ENCODE measurements at places on chromosomes 13 and 19.

GRCh38 chr13:99421271-99421670 is 80.0 kb upstream of the TM9SF2 start:
- no peak for DNase-seq

DNA sequence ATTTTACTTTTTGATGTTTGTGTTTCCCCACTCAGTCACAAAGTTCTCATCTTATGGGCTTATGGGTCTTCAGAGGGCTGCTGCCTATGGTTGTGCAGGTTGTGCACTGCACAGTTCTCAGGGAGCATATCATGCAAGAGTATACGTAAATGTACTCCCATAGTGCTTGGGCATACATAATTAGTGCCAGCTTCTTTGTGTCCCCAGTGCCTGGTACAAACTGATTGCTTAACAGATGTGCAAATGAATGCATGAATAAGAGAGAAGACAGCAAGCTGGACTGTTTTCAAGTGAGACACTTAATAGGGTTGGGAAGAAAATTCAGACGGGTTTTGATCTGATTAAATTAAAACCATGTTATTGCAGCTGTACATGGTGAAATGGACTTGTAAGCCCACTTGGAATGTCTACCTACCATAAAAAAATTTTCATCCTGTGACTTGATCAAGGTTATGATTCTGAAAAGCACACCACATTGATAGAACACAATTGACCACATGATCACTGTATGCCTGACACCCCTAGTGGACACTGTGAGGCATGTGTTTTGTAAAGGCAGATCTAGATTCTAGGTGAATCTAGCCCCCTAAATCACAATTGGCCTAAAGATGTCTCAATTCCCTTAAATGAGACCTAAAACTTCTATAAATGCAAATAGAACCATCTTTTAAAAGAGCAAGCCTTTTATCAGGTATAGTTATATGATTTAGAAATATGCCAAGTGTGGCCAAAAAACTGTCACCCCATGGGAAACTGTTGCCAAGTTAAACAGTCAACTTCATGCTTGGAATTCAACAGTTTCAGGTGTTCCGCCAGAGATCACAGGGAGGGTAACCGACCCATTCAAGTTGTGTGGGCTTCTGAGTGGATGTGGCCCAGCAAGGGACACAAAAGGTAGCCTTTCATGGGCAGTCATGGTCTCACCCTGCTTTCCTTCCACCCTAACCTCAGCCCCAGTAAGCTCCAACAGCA is 27.9 kb downstream of the FAM124A start:
- no peak for DNase-seq

GRCh38 chr19:40990972-40991381 is at the start of gene CYP2B6:
Gene CYP2B6 (plus strand): TSS chr19:40991282. CDS start chr19:40991306, 24 bp downstream.
- no peak for DNase-seq

- no peak for DNase-seq
Observed at GRCh38 chr19:15247107-15248014, 15.1 kb upstream of the EPHX3 start.

GRCh38 chr13:33194820-33195692 is 90.5 kb downstream of the STARD13 start:
- DNase-seq = no peak

DNA sequence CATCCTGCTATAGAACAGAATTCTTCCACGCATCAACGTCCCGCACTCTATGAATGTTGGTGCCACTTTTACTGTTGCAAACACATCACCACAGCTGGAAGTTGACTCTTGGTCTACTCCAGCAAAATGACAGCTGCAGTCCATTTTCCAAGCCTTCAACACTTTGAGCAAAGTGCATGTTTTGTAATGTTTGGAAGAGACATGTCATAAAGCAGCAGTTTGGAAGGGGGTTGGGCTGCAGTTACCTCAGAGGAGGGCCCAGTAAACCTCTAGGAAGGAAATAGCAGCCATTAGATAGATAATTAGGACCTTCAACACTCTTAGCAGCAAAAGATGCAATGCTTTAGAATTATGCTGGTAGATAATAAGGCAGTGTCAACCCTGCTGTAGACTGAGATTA is 323.6 kb downstream of the TDRD3 start:
- no peak for DNase-seq

- DNase-seq = peak; percentile 54
Observed at GRCh38 chr13:67100730-67101129, 129.4 kb downstream of the PCDH9 start.

- DNase-seq = no peak
Observed at GRCh38 chr13:43364210-43365038, 341.0 kb downstream of the DNAJC15 start.

- DNase-seq = peak; percentile 65
Observed at GRCh38 chr19:47444388-47444821, 25.1 kb upstream of the MEIS3 start.

- DNase-seq = no peak
Observed at GRCh38 chr19:14412996-14413692, 6.0 kb downstream of the DDX39A start.

GRCh38 chr19:41535029-41535622 is 40.8 kb upstream of the CEACAM21 start:
- DNase-seq = no peak

DNA sequence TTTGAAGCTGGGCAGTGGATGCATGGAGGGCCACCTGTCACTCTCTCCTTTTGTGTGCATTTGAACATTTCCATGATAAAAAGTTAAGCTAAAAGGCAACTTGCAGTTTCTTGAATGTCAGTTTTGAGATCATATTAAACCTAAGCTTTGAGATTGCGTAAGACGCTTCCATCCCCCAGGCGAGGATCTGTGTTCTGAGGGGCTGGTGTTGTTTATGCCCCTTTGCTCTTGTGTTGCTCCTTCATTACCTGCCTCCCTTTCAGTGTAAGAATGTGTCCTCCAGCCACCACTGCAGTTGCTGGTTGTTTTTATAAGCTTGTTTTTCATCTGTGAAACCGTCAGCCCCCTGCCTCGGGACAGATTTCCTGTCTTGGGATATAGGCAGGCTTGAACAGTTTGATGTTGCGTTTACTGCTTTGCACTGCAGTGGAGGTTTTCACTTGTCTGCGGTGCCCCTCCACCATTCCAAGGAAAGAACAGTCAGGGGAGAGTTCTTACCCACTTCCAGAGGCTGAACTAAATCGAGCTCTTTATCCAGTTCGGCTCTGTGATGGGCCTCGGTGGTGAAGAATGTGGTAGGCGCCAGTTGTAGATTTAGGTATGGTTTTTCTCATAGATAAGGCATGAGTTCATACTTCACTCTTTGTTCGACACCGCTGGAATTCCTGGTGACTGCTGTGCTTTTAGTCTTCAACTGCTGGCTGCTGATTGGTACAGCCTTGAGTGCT is 96.8 kb downstream of the ARHGEF7 start:
- DNase-seq = no peak

DNA sequence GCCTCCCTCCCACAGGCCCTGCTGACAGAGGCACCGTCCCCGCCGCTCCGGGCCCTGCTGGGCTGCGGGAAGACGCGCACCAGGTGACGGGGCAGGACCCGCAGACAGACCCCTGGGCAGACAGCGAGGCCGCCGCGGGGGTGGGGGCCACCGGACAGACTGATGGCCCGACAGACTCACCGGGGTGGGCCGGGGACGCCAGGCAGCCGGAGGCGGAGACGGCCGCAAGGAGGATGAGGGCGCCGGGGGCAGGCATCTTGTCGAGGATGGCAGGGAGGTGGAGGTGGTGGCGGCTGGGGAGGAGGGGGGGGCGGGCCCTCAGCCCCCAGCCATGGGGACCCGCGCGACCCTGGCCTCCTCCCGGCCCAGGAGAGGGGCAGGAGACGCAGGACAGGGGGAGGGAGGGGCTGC is 309 bp downstream of the LMTK3 start:
- no peak for DNase-seq

DNA sequence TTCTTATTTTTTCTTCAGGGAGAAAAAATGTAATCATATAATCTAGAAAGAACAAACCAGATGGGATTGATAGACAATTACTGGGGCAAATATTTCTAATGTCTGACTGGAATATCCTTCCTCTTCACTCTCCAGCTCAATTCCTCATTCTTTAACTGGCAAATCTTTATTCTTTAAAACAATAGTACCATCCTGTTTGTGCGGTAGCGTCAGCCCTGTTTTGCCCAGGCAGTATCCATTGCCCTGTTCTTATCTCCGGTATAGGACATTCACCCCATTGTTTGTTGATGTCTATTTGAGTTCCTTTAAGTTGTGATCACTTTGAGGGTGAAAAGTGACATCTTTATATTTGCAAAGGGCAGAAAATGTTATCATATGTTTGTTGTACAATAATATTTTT is 185.4 kb downstream of the POSTN start:
- no peak for DNase-seq

- DNase-seq = no peak
Observed at GRCh38 chr19:6654347-6655310, 15.3 kb downstream of the TNFSF14 start.

DNA sequence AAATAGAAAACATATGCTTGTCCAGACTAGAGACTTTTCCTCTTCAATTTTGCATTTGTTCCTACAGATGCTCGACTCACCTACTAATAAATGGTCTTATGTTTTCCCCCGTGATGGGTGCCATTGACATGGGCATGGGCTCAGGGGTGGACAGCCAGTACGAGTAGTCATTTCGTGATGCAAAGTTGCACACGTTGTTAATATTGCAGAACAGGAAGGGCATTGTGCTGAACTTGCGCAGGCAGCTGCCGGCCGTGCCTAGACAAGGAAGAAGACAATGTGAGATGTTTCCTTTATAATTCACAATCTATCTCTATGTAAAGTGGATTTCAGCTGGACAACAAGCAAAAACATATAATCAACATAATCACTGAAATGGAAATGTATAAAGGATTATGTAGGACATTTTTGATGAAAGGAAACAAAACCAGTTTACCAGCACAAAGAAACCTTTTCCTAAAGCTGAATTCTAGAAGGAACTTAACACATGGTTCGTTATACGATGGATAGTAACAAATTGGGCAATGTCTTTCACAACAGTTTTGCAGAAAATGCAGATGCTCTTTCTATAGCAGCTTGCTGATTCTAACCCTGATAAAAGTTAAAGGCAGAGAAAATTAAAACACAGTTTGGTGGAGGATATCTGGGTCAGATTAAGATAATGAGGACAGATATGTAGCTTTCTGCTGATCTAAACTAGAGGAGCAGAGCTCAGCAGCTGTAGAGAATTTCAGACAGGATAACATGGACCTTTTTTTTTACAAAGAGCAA is 145.7 kb downstream of the COL4A1 start:
- no peak for DNase-seq

DNA sequence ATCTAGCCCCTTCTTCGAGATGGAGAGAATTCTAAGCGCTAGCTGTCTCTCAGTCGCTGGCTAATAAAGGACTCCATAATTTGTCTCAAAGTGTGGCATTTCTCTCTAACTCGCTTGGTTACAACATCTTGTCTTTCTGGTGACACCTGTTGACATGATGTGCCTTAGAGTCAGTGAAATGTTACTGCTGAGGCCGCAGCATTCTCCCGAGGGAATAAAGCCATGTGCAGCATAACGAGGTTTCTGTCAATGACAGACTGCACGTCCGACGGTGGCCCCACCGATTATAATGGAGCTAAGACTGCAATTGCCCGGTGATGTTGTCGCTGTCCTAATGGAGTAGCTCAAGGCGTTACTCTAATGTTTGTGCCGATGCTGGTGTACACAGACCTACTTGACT is 20.3 kb upstream of the GPR32 start:
- no peak for DNase-seq

DNA sequence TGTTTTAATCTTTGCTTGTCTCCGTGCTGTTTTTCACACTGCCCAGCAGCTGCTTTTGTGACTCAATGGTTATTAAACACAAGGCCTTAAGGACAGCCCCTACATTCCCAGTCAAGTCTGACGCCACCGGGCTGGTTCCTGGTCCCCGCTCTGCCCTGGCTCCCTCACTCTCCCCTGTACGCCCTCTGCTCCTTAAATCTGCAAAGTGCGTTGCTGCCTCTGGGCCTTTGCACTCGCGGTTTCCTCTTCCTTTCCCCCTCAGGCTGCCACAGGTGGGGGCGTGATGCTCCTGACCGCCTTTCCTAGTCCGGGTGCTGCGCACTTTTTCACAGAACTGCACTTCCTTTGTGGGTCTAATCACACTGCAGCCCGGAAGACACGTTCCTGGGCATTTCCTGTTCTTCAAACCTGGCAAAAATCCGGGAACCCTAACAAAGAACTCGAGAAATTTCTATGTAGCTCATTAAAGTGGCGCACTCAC is 25.6 kb downstream of the NOSIP start:
- DNase-seq = no peak

DNA sequence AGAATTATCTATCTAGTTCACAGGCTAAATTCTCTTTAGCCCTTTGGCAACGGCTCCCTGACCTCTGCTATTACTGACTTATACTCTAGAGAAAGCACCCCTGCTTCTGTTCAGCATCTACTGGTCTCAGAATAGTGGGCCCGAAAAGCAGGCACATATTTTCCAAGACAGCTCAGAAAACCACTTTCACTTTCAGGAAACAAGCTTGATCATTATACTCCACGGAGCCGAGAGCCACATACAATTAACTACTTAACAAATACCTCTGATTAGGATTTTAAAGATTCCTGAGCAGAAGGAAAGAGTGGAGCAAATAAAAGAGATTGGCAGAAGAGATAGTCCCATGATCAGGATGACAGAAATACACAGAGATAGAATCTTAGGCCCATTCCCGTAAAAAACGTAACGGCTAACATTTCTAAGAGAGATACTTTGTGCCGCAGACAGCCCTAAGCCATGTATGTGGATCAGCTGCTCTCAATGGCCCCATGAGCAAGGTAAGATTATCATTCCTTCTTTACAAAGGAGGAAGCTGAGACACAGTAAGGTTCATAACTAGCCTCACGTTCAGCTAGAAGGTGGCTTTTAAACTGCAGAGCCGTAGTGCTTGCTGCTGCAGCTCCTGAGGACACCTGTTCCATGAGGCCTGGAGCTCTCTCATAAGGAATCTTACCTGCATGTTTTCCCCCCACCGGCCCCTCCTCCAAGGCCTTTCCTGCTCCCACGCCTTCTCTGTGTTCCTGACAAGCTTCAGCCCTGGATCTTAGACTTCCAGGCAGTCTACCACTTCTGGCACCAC is 227.2 kb downstream of the FOXO1 start:
- DNase-seq = no peak

DNA sequence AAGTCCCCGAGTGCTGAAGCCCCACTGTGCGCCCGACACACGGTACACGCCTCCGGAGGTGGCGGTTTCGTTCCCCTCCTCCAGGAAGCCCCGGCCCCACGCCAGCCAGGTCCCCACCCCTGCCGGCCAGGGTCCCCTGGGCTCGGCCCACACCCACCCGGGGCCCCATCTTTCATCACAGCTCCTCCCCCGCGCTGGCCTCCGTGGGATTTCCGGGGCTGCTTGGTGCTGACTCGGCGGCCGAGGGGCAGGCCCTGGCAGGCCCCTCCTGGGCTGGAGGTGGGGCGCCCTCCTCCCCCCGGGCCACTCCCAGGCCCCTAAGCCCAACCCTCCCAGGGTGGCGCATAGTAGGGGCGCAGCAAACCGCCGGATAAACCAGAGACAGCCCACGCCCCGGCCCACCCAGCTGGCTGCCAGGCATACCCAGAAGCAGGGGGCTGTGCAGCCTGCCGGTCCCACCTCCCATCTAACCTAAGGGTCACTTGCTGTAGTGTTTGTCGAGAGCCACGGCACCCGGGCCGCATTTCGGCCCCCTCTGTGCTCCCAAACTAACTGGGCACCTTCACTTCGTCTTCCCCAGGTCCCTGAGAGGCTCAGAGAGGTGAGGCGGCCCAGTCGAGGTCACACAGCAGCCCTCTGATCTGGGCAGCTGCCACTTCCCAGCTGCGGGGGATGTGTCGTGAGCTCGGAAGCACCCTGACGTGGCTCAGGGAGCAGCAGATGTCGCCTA is 6.6 kb downstream of the ZBTB7A start:
- DNase-seq = no peak
